ENCODE measurements at places on chromosomes 4 and X. TPM values are rescaled to one million over a fixed set of nuclear protein-coding genes. Genes with fewer than 3 reads are reported as not detected.

DNA sequence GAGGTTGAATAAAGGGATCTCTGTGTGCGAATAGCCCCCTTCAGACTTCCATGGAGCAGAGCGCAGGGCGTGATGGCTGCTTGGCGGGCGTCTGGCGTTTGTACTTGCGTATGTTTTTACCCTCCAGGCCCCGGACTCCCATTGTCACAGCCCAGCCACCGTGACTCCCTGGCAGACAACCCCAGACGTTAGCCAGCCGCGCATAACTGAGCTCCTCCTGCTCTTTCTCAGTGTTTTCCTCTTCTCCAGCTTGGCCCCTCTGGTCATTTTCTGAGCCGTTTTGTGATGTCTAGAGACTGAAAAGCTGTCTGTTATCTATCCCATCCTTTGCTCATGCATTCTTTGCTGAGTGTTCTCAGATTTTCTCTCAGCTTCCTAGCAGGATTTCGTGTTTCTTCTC, 54.3 kb downstream of the IGFBP7 start:
- no peak for DNase-seq

- DNase-seq: no peak
Observed at GRCh38 chrX:69063486-69063885, 101.8 kb downstream of the PJA1 start.

SLC49A3 gene
- total RNA-seq: 1.7 TPM

- DNase-seq: peak; percentile 44
Observed at GRCh38 chr4:1192091-1192492, 19.7 kb upstream of the SPON2 start.

DNA sequence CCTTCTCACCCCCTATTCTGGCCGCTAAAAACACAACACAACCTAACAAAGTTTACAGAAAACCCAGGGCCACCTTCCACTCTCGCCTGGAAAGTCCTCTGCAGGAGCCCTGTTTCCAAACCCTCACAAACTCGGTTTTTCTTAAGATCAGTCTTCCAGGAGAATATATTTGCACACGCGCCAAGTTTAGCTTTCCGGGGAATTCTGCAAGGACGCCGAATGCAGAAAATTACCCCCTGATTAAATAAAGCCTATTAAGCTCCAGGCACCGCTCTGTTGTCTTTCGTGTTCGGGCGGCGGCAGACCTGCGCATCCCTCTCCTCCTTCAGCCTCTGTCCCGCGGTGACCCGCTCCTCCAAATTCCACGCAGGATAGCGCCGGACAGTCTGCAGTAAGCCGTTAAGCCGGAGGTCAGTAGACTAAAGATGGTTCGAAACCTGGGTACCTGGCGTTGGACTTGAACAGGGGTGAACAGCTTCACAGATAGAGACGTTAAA, 5.0 kb downstream of the MSX1 start:
- no peak for DNase-seq

DNA sequence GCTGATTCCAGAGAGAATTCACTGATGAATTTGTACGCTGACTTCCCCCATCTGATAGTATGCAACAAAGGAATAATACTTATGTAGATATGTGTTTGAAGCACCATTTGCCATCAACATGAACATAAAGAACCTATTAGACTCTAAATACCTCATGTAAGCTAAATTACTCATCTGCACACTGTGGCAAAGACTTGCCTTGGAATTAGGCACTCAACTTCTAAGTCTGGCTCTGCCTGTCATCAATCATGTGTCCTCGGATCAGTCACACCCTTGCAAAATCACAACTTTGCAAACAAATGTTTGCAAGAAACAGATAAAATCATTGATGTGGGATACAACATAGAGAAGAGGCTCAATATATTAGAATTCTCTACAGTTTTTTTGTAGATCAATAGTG, 169.9 kb upstream of the LDB2 start:
- no peak for DNase-seq

- peak; percentile 78 for DNase-seq
Observed at GRCh38 chr4:165384598-165384997, 5.8 kb downstream of the CPE start.

DNA sequence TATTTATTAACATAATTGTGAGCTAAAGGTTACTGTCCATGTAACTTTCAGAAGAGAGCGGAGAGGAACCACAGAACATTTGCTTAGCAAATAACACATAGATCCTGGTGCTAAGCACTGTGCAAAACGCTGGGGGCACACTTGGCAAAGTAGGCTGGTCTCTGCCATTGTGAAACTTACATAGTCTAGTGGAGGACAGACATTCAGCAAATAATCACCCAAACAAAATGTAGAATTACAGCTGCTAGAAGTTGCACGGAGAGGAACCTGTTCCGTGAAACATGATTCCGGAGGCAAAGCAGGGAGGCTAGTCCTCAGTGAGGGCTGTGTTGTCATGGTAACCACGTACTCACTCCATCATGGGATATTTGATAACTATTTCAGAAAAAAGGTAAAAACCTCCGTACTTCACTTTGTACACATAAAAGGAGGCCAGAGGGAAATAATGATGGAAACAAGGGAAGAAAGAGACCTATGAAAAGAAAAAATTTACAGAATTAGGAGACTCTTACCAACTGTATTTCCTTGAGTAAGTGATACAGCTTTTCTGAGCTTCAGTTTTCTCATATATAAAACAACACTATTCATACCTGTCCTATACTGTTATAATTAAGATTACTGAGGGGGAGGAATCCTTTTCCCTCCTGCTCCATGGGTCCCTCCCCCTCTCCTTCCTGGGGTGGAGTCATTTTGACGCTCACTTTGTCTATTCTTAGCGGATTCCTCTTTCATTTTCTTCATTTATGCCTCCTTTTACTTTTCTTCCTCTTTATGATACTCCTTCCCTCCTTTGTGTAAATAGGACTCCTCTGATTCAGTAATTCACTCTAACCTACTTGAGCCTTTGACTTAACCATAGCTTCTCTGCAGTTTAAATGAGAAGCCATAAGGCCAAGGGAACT, 825 bp upstream of the RASGEF1B start:
- peak; percentile 67 for DNase-seq

DNA sequence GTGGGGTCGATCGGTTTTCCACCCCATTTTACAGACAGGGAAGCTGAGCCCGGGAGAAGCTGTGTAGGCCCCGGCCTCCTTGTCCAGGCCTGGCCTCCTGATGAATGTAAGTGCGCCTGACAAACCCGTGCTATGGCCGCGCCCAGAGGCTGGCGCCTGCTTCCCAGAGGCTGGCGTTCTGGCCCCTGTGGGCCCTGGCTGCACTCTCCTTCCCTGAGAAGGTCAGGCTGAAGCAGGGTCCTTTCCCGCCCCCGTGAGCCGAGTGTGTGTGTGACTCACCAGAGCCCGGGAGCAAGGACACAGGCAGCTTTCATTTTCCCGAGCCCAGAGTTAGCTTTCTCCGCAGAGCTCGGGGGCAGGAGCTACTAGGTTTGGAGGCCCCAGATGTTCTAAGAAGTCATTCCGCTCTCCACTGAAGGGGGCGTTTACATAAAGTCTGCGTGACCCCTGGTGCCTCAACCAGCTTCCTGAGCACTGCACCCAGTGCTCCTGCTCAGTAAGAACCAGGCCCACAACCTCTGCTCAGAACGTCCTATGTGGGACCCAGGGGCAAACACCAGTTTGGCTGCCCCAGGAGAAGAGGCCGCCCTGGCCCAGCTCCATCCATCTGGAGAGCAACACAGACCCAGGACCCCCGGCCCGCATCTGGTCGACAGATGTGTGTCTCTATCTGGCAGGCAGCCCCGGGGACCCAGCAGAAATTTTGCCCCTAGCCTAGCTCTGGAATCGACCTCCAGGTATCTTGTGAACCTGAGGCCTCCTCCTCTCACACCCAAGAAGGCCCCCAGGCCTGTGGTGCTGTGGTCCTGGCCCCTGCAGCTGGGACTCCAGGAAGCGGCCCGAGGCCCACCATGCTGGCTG, 13.6 kb downstream of the UVSSA start:
- no peak for DNase-seq

GRCh38 chrX:132877954-132878536, 80.4 kb downstream of the HS6ST2 start:
- DNase-seq: no peak

DNA sequence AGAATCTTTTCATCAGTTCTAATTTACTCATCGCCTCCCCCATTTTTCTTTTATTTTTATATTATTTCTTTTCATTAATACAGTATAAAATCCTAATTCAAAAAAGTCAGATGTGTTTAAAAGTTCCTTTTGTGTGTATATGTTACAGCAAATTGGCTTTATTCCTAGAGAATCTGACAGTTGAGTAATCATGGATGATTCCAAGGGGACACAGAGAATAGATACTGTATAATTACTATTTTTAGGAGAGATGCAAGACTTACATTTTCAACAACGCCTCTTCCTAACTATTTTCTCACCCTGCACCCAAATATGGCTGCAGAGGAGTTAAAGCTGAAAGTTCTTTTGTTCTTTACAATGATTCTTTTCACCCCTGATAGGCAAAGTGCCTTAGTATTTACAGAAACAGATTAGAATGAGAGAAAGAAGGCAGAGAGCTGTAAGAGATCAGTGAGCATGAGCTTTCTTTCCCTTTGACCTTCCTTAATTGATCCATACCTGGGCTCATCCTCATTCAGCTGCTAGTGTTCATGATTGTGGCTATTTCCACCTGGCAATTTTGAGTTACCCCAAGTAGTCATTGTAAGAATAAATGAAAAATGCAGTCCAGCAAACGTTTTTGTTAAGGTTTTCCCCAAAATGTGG, 210.8 kb downstream of the SLC4A4 start:
- no peak for DNase-seq

LANCL3 gene
- total RNA-seq: 2.5 TPM
